ENCODE measurements at places on chromosomes 3 and 15. TPM values are rescaled to one million over a fixed set of nuclear protein-coding genes. Genes with fewer than 3 reads are reported as not detected.

DNA sequence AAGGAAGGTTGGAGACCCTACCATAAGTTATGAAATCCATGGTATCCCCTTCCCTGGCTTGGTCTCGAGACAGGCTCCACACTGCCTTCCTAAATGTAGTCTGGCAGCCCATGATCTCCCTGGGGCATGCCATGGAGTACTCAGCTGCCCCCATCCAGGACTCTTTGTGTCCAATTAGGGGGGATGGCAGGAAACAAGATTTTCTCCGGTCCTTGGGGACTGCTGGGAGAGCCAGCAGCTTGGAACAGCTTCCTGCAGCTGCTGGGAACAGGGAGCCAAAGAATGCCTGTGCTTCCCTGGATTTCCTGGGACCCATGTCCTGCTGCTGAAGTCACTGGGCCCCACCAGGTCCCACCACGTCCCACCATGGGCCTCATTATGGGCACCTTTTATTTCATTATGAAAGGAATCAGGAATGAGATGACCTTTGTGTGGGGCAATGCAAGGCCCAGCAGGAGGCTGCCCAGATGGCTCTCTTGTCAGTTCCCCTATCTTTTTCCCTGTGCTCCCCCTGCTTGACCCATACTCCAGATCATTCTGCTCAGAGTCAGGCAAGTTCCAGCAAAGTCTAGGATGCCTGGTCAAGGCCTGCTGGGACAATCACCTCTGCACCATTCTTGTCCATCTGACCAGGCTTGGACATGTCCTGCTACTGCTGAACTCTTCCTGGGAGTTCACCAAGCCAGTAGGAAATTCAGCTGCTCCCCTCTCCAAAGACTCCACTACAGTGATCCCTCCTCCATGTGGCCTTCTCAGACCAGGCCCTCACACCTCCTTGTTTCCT lies 15.0 kb upstream of the DAG1 start:
- DNase-seq = no peak

DNA sequence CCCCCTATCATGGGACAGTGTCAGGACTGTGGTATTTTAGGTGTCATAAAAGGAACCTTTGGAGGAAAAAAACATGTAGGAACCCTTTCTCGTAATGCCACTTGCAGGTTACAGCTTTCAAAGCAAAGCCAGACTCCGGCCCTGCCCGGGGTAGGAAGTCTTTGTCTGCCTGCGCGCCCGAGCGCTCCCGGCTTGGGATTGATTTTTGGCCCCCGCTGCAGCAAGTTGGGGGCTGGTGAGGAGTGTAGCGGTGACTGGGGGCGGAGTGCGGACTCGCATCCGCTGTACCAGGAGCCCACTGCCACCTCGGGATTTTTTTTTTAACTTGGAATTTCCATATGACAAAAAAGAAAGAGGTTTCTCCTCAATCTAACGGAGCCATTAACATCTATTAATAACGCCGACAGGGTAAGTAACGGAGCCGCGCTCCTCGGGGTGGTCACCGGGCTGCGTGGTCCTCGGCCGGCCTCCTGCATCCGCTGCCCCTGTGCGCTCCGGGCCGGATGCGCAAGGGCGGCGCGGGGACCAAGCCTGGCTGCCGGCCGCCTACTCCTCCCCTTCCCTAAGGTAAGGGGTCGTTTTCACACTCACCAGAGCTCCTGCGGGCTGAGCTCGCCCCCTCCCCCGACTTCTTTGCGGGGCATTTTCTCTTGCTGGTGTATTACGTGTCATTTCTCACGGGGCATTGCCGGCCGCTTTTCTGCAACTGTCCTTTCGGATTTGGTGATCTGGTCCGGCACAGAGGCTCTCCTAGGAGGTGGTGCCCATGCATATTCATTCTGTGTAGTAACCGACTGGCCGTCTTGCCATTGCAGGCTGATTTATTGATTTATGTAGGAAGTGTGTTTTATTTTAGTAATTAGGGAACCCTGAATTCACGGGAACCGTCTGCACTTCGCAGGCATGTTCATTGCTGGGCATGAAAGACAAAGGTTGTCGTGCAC lies 219.8 kb upstream of the TOPAZ1 start:
- DNase-seq = no peak

The TGM5 gene
- not detected for total RNA-seq

- no peak for DNase-seq
Observed at GRCh38 chr3:34159613-34160420, 361.4 kb downstream of the PDCD6IP start.

The PRTG gene
- 0.46 TPM for total RNA-seq

DNA sequence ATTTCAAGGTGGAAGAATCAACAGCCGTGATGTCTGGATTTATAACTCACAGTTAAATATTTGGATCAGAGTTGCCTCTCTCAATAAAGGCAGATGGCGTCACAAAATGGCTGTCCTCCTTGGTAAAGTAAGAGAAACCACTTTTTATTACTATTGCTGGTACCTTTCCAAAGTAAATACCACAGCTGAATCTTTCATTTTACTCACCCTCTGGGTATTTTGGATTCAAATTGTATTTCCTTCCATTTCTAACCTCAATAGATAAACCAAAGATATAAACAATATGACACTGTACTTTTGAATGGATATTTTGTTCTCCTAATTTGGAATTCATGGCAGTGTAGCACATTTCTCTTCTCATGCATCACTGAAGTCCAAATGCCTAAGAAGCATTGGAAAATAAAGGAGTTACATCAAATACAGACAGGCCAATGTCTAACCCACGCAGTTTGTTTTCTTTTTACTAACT lies 29.5 kb downstream of the KLHL24 start:
- no peak for DNase-seq

Measured in spleen (tissue), 13 donors.